Vagina (tissue), 2 donors: ENCODE measurements at places on chromosomes 4 and X.
A peak's percentile ranks its signal among the peaks of the same experiment; 100 is the strongest.

- no peaks in the 10 kb centered on the region for H3K36me3 ChIP-seq
- H3K27ac ChIP-seq: no peak overlapping the region
- H3K4me1 ChIP-seq: no peaks in the 10 kb centered on the region
- no peak overlapping the region for H3K4me3 ChIP-seq
- H3K27me3 ChIP-seq: no peaks in the 10 kb centered on the region
These were observed 66.0 kb upstream of the PHOX2B start for GRCh38 chr4:41814565-41814964.

DNA sequence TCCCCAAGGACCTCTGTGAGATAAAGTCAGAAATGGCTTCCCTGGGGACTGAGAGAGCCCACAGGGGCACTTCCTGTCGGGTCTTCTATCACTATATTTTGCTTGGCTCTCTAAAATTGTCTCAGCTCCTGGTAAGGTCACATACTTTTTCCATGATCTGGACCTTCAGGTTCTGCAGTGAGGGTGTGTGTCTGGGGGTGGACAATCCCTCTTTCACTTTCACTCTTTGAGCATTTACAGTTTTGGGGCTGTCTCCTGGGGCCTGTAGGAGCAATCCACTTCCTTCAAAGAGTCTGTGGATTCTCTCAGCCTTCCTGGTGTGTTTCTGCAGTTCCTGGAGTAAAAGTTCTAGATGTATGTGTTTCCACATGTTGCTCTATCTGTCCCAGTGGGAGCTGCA is 335.7 kb downstream of the FSTL5 start:
- H3K27me3 ChIP-seq: no peaks in the 10 kb centered on the region
- no peak overlapping the region for H3K4me3 ChIP-seq
- H3K27ac ChIP-seq: no peak overlapping the region
- no peak for DNase-seq
- H3K36me3 ChIP-seq: no peaks in the 10 kb centered on the region

GRCh38 chr4:181525634-181526033 is 717.6 kb upstream of the TENM3 start:
- DNase-seq: no peak
- no peaks in the 10 kb centered on the region for H3K27me3 ChIP-seq
- H3K4me1 ChIP-seq: no peaks in the 10 kb centered on the region
- no peaks in the 10 kb centered on the region for H3K36me3 ChIP-seq
- no peak overlapping the region for H3K27ac ChIP-seq

GRCh38 chr4:112073181-112073580 is 72.1 kb upstream of the FAM241A start:
- H3K4me3 ChIP-seq: no peak overlapping the region
- no peaks in the 10 kb centered on the region for H3K27me3 ChIP-seq

DNA sequence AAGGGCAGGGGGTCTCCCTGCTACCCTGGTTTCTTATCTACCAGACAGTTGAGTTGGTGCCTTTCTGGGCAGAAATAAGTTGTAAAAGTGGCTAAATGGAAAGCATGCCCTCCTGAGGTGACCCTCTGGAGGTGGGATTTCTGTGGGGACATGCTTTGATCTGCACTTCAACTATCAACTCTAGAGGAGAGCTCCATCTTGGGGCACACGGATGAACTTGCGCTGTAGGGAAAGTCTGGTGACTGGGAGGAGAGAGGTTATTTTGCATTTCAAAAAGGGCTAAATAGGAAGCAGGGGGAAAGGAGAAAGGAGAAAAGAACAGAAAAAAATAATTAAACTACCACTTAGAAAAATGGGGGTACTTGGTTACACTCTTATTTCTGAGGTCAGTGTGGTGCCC is 12.7 kb upstream of the RHOXF2B start:
- H3K4me3 ChIP-seq: no peak overlapping the region
- no peaks in the 10 kb centered on the region for H3K4me1 ChIP-seq
- H3K27me3 ChIP-seq: no peaks in the 10 kb centered on the region
- H3K27ac ChIP-seq: no peak overlapping the region

- no peak for DNase-seq
- peak overlapping the region; percentile 76 for H3K4me3 ChIP-seq
- H3K36me3 ChIP-seq: no peaks in the 10 kb centered on the region
- peak overlapping the region; percentile 97 for H3K27ac ChIP-seq
- no peaks in the 10 kb centered on the region for H3K27me3 ChIP-seq
- H3K4me1 ChIP-seq: peaks cover 57% of the 10 kb centered on the region
These were observed 426 bp downstream of the SLBP start for GRCh38 chr4:1711571-1712215.

GRCh38 chr4:20251796-20252655 is at the start of gene SLIT2:
Gene SLIT2, plus strand, starts transcription at chr4:20251905. Its CDS starts 1,911 bp downstream, at chr4:20253816.
- no peaks in the 10 kb centered on the region for H3K27me3 ChIP-seq
- peak within 1 kb of the TSS; percentile 59 for H3K4me3 ChIP-seq
- no peak for DNase-seq
- H3K4me1 ChIP-seq: peaks cover 15% of the 10 kb centered on the region

- H3K36me3 ChIP-seq: no peaks in the 10 kb centered on the region
- no peak overlapping the region for H3K4me3 ChIP-seq
- H3K27ac ChIP-seq: no peak overlapping the region
These were observed 25.1 kb downstream of the MSX1 start for GRCh38 chr4:4884611-4885010.

DNA sequence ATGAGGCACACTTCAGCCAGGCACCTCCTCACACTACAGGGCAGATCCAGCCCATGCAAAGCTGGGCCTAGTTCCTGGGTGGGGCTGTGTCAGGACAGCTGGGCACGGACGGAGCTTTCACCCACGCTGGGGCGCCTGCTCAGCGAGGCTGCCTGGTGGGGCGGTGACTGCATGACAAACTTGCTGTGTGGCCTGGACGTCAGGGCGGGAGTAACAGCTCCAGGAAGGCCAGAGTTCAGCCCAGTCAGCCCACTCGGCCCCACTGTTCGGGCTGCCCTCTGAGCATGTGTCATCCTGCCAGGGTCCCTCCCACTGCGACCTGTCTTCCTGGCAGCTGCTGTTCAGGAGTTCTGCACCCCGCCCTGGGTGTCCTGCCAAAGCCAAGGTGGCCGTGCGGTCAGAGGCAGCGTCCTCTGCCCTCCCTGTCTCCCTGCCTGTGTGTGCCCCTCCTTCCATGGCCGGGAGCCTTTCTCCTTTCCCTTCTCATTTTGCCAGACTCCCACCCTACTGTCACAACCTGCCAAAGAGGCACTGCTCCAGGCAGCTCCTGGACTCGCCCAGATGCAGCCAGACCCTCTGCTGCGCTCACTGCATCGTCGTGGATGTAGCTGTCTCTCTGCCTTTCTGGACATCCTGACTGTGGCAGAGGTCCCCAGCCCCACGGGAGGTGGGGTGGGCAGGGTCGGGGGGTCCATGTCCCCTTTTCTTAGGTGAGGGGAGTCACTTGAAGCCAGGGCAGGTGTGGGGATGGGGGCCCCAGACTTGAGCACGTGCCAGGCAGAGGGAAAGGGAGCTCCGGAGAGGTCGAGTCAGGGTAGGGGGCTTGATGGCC is 33.0 kb upstream of the KIAA0232 start:
- DNase-seq: no peak
- H3K27ac ChIP-seq: peak overlapping the region; percentile 15
- no peak overlapping the region for H3K4me3 ChIP-seq
- peaks cover 44% of the 10 kb centered on the region for H3K4me1 ChIP-seq
- no peaks in the 10 kb centered on the region for H3K27me3 ChIP-seq

DNA sequence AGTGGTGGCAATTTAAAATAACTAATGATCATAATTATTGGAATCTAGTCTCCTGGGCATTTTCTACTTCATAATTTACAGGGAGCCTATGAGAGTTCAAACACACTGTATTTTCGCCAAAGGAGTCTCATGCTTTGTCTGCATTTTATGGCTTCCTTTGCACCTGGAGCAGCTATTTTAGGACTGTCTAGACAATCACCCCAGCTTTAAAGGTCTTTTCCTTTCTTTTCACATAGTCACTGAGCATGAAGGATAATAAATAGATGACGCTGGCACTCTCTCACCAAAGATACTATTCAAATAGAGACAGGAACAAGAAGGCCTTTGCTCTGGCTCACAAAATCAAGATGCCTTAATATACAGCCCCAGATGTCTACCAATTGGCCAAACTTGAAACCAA is 43.0 kb downstream of the AMELX start:
- H3K27me3 ChIP-seq: no peaks in the 10 kb centered on the region
- no peak overlapping the region for H3K4me3 ChIP-seq

DNA sequence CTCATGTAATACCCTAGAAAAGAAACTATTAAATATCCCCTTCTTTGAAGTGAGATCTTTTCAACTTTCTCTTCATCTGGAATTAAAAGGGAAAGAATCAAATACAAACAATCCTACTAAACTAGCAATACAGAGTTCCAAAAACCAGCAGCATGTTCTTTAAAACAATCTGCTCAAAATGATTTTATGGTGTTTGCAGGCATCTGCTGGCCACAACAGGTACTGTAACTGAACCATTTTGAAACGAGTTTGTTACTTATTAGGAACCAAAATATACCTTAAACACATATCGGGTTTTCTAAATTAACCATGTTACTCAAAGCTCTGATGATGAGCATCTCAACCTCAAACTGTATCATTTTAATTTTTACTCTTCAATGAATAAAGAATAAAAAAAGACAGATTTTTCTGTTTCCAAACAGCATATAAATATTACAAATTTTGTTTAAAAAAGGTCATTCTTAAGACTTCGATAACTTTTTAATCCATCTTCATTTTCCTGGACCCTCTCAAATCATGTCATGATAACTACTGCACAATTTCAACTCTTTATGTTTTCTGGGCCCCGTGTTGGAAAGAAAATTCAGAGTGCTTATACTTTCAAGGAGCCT is 56.5 kb downstream of the ARAP2 start:
- H3K27ac ChIP-seq: no peak overlapping the region
- H3K4me3 ChIP-seq: no peak overlapping the region
- DNase-seq: no peak
- no peaks in the 10 kb centered on the region for H3K36me3 ChIP-seq

- no peaks in the 10 kb centered on the region for H3K36me3 ChIP-seq
- H3K4me3 ChIP-seq: no peak overlapping the region
- H3K27me3 ChIP-seq: no peaks in the 10 kb centered on the region
- no peak for DNase-seq
- no peak overlapping the region for H3K27ac ChIP-seq
These were observed 16.4 kb upstream of the ABLIM2 start for GRCh38 chr4:8174970-8175369.

- H3K27me3 ChIP-seq: no peaks in the 10 kb centered on the region
- no peaks in the 10 kb centered on the region for H3K36me3 ChIP-seq
- no peak overlapping the region for H3K27ac ChIP-seq
- no peak overlapping the region for H3K4me3 ChIP-seq
- no peaks in the 10 kb centered on the region for H3K4me1 ChIP-seq
- DNase-seq: no peak
These were observed 111.7 kb downstream of the AMER1 start for GRCh38 chrX:64093761-64094160.

DNA sequence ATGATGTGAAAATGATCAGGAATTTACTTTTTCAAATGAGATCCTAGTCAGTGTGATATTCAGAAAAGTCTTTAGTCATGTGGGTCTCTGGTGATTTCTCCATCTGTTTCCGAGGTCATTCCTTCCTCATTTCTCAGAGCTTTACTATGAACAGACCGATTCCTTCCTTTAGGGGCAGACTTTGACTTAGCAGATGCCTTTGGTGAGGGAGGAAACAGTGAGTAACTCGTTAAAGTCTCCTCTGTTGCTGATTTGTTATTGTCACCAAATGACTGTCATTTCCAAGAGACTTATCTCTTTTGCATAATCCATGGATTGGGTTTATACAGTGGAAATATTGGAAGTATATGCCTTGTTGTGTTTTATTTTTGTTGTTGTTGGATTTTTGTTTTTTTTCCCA is 76.2 kb upstream of the CD99 start:
- peaks cover 12% of the 10 kb centered on the region for H3K36me3 ChIP-seq
- H3K27ac ChIP-seq: peak overlapping the region; percentile 23
- H3K27me3 ChIP-seq: no peaks in the 10 kb centered on the region
- peaks cover 14% of the 10 kb centered on the region for H3K4me1 ChIP-seq

DNA sequence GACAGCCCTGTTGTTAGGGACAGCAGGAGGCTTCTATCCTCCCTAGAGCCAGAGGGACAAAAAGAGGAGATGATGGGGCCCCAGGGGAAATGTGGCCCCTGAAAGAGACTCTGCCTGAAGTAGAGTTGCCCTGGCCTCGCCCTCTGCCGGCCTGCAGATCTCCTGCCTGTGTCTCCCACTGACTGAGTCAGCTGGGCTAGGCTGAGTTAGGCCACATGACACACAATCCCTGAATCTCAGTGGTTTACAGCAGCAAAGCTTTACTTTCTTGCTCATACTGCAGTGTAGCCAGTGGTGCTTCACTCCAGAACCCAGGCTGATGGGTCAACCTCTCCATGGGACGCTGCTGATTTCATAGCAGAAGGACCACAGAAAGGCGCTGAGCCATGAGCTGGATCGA is 23.5 kb downstream of the DRD5 start:
- H3K4me1 ChIP-seq: no peaks in the 10 kb centered on the region
- DNase-seq: no peak
- no peaks in the 10 kb centered on the region for H3K36me3 ChIP-seq
- H3K4me3 ChIP-seq: no peak overlapping the region
- H3K27me3 ChIP-seq: no peaks in the 10 kb centered on the region
- no peak overlapping the region for H3K27ac ChIP-seq

DNA sequence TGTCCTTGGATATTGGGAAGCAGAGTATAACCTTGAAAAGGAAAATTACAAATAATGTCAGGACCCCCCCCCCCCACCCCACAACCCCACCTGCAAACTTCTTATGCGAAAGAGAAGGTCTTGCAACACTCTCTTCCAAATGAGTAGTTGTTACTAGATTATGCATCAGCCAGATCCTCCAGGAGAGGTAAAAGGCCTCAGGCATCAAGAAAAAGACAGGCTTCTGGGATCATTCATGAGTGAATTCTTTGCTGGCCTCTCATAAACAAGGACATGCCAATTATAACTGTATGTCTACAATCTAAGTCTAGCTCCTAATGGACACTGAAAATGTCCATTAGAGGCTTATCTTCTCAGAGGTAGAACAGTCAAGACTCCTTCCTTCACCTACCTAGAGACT is 1443.3 kb downstream of the RAPGEF2 start:
- no peak for DNase-seq
- H3K4me1 ChIP-seq: no peaks in the 10 kb centered on the region
- no peak overlapping the region for H3K4me3 ChIP-seq
- H3K27me3 ChIP-seq: no peaks in the 10 kb centered on the region
- H3K27ac ChIP-seq: no peak overlapping the region

DNA sequence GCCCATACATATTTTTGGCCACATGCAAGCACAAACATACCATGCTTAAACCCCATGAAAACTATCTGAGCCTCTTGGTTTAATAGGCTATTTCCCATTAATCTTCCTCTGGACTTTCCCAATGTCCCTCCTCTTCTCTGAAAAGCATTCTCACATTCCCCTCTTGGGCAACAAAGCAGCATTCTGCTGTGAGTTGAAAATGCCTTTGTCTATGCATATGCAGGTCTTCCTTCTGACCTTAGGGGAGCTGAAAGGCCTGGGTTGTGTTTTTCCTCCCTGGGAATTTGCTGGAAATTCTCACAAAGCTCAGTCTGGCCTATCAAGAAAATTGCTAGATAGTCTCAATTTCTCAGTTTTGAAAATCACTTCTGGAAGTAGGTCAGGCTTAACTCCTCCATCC is 4.2 kb downstream of the VSIG4 start:
- no peak overlapping the region for H3K27ac ChIP-seq
- H3K27me3 ChIP-seq: no peaks in the 10 kb centered on the region
- H3K4me1 ChIP-seq: no peaks in the 10 kb centered on the region
